ENCODE measurements at places on chromosomes 13 and 19.

GRCh38 chr19:19418555-19419260 lies 13.2 kb downstream of the GATAD2A start:
- no peak for DNase-seq

DNA sequence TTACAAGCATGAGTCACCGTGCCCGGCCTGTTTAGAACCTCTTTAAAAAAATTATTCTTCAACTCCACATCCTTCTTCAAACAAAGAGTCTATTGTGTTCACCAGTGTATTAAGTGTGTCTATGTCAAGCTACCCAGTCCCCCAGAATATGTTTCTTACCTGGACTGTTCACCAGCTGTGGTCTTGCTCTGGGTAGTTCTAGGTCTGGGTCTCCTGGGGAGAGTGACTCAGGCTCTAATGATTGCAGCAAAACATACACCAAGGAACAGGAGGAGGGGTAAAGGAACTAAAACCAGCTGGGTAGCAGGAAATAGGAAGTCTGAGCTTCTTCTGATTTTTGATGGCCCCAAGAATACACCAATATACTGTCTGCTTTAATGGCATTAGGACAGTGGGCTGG lies at the start of gene FPR1:
TSS of gene FPR1 (minus strand) at position 224 of the 400 bp plus-strand sequence. CDS start 4,884 bp downstream, outside the sequence.
- DNase-seq = no peak

- DNase-seq = no peak
Observed at GRCh38 chr13:76813000-76813691, 73.1 kb downstream of the KCTD12 start.

DNA sequence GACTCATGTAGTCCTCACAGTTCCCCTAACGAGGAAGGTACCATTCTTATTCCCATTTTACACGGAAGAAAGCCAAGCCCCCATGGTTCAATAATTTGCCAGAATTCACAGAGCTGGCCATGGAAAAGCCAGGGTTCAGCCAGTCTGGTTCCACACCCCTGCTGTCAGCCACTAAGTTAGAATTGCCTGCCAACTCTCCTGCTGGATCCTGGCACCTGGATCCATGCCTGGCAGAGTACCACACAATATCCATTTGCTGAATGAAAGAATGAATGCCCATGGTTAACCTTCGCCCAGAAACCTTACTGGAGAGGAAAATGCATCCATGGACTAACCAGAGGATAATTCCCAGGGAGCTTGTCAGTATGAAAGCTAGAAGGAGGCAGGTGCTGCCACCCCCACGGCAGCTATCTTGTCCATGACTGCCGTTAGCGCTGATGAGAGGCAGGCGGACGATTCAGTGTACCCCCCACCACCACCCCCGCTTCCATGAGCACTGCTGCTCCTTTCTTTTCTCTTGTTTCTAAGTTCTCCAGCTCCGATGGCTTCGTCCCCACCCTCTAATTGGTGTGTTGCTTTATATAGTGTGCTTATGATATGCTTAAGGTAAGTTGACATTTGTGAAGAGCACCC lies 114.5 kb downstream of the SLC7A1 start:
- no peak for DNase-seq

- DNase-seq = no peak
Observed at GRCh38 chr13:24127116-24127631, 33.3 kb upstream of the SPATA13 start.

DNA sequence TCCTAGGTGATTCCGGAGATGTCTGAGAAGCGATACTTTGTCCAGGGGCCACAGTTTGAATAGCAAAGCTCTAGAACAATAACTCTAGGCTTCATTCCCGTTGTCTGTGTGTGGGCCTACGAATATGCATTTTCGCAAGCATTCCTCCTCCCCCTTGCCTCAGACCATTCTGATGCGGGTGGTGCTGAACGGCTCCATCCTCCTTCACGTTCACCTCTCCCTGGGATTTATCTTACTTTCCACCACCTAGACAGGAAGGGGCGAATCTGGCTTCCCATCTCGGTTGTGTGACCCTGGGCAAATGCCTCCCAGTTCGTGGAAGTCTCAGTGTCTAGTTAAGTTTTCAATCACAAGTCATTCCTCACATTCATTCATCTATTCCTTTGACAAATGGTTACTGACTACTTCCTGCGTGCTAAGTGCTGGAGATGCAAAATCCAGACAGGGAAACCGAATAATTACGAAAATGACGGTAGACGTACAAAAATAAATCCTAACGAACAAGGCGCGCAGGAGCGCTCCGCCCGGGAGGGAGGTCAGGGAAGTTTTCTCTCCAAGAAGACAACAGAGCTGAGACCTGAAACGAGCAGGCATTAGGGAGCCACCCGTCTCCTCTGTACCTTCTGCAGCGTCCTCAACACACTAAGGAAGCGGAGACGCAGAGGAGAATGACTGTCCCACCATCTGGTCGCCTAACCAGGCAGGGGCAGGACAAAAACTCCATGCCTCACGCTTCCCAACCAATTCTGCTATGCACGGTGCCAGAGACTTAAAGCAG lies 1.3 kb upstream of the CNOT3 start:
- peak; percentile 58 for DNase-seq

DNA sequence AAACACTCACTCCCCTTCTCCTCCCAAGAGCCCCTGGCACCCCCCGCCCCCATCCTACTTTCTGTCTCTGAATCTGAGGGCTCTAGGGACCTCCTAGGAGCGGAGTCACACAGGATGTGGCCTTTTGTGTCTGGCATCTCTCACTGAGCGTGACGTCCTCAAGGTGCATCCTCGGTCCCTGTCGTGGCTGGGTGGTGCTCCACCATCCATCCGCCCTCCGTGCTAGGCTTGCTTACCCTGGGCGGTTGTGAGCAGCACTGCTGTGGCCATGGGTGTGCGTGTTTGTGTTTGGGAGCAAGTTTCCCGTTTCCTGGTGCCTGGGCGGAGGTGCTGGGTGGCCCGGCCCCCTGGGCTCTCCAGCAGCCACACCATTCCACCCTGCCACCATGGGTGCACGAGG lies 12.2 kb downstream of the PLEKHJ1 start:
- DNase-seq = no peak

DNA sequence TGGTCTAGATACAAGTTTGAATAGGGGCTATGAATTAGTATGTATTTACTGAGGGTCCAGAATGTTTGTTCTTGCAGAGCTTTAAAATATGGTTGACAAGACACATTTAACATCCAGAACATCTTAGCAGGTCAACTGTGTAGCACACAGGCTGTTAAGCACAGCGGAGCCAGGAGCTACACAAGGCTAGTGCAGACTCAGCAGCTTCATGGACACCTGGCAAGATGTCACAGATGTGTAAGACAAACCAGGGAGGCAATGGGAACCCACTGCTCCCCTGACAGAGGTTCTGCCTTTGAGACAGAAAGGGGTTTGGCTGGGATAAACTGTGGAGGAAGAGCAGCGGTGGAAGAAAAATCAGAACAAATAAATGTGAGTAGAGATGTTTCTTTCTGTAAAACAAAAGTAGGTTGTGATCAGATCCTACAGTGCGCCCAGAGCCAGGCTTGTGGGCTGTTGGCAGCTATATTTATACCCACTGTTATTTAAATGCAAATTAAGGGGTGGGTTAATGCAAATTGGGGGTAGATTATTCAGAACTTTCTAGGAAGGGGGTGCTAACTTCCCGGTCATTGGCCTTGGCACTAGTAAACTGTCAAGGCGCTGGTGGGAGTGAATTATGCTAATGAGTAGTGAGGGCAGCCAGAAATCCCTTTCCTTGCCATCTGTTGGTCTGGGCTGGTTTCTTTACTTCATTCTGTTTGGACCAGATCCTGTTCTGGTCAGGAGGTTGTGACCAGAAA lies 33.0 kb downstream of the MIPEP start:
- no peak for DNase-seq

GRCh38 chr19:9914315-9915207 lies 21.8 kb downstream of the OLFM2 start:
- DNase-seq = peak; percentile 66

GRCh38 chr19:49140951-49141350 lies 14.2 kb downstream of the HRC start:
- no peak for DNase-seq

- DNase-seq = no peak
Observed at GRCh38 chr13:71461892-71462291, 405.1 kb downstream of the DACH1 start.

- DNase-seq = no peak
Observed at GRCh38 chr19:602391-603301, 13.0 kb downstream of the HCN2 start.

GRCh38 chr13:35164324-35164932 lies 222.4 kb downstream of the NBEA start:
- DNase-seq = peak; percentile 64

DNA sequence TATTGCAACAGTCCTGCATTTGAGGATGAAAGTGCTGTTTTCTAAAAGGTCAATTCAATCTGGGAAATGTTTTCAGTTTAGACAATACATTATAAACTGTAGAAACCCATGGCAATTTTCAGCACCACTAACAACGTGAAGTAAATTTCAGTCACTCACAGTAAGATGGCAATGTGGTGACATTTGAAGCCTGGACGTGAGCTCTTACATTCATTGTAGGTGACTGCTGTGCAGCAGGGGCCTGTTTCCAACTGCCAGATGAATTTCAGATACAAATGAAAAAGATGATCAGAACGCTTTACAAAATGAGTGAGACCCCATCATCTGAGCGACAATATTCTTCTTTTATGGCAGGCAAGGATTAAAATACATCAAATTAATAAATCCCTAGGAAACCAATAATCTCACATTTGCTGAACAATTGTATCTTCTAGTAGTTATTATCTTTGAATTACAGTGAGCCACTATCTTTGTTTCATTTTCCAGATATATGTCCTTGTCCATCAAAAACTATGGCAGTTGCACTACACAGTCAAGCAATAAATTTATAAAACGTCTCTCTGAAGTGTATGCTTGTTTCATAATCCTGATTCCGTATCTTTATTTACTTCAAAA lies 1816.8 kb downstream of the OLFM4 start:
- no peak for DNase-seq

GRCh38 chr19:50205681-50206138 lies 2.3 kb downstream of the MYH14 start:
- DNase-seq = no peak

DNA sequence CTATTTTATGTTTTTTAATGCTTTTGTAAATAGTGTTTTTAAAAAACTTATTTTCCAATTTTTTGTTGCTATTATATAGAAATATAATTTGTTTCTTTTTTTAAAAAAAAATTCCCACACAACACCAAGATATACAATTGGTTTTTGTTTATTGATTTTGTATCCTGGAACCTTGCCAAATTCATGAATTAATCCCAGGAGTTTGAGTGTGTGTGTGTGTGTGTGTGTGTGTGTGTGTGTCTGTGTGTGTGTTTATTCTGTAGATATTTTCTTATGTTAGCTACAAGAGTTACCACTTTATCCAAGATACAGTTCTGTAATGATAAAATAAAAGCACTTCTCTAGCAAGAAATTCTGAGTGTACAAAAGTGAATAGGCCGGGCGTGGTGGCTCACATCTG lies 7.6 kb downstream of the TPRX1 start:
- DNase-seq = no peak

DNA sequence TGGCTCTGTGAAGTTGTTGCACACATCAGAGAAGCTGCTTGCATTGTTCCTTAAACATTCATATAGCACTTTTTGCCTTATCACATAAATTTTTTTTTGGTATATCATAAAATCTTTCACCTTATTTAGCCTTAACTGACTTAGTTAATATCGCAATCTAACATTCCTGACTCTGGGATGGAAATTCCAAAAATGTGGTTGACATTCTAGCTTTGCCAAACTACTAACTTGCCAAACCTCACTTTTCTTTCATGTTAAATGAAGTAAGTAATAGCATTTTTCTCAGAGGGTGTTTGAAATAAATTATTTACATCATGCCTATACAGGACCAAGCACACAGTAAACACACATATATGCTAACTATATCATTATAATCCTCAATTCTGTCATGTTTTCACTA lies 736.9 kb upstream of the PCDH9 start:
- no peak for DNase-seq

- DNase-seq = no peak
Observed at GRCh38 chr13:30045916-30046704, 195.7 kb upstream of the UBL3 start.

GRCh38 chr19:55066107-55066709 lies 3.3 kb upstream of the RDH13 start:
- DNase-seq = no peak

DNA sequence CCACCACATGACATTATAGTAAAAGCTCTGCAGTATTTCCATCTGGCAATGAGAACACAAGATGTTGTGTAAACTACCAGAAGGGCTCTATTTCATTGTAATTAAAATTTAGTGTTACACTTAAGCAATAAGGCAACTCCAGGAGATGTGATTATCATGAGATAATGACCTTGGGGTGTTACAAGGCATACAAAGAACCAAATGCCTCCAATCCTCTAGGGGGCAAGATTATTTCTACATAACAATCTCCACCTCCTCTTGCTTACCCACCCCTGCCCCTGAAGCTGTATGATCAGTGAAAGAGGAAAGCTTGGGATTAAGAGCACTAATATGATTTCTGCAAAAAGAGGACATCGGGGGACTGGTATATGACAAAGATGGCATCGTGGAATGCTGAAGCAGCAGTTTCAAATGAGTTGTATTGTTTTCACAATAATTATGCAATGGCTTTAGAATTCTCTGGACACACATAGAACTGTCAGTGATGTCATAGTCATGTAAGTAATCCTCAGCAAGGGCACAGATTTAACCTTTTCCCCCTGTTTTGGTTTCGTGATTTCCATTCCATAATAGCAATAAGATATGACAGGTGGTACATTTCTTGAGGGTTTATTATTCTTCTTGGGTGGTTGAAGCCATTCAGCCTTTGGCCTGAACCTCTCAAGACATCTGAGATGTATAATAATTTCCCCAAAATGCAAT lies 295.3 kb downstream of the MZT1 start:
- DNase-seq = no peak

- no peak for DNase-seq
Observed at GRCh38 chr13:113865427-113865826, 1.6 kb upstream of the GAS6 start.

DNA sequence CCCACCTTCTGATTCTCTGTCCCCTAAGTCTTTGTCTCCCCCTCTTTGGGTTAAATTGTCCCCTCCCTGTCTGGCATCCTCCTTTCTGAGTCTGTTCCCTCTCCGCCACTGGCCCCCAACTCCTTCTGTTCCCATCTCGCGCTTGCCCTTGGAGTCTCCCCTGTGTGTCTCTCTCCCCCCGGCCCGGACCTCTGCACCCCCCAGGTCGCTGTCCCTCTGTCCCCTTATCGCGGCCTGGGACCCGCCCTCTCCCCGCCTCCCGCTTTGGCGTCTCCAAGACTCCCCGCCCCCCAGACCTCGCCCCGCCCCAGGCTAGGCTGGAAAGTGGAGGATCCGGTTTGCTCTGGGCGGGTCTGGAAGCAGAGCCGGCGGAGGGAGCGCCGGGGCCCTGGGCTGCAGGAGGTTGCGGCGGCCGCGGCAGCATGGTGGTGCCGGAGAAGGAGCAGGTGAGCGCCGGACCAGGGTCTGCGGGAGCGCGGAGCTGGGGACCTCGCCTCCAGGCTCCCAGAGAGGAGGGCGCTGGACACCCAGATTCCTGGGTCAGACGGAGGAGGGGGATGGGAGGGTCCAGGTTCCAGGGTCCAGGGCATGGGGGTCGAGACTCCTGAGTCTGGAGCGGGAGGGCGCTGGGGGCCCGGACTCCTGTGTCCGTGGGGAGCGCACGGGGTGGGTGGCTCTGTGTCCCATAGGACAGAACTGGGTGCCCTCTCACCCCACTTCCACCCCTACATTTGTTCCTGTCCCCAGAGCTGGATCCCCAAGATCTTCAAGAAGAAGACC lies at the start of gene TRPM4:
TSS of gene TRPM4 (plus strand) at position 348 of the 780 bp plus-strand sequence. CDS start at position 423, 75 bp downstream.
- peak; percentile 79 for DNase-seq

Data from NCI-H2227 treated with DMSO at 0.1 percent for 48 hours (cell line).